ENCODE measurements at places on chromosomes 2 and 18. TPM values are rescaled to one million over a fixed set of nuclear protein-coding genes. Genes with fewer than 3 reads are reported as not detected.

Gene PIEZO2
- total RNA-seq = 0.47 TPM

Gene TMEM18
- total RNA-seq = 40.8 TPM

Gene PROKR1
- not detected for total RNA-seq

Gene RNF125
- total RNA-seq = 0.20 TPM

Gene GAD1
- total RNA-seq = 0.76 TPM

Gene FASTKD1
- total RNA-seq = 18.3 TPM

Gene FOSL2
- 69.8 TPM for total RNA-seq

Gene FSHR
- not detected for total RNA-seq

Gene COL4A4
- 2.1 TPM for total RNA-seq

Gene SLC30A3
- total RNA-seq = 2.1 TPM

Gene C2orf74
- 15.2 TPM for total RNA-seq

Gene G6PC2
- not detected for total RNA-seq

Gene RGPD4
- not detected for total RNA-seq
